ENCODE measurements at places on chromosomes 7 and 10.

DNA sequence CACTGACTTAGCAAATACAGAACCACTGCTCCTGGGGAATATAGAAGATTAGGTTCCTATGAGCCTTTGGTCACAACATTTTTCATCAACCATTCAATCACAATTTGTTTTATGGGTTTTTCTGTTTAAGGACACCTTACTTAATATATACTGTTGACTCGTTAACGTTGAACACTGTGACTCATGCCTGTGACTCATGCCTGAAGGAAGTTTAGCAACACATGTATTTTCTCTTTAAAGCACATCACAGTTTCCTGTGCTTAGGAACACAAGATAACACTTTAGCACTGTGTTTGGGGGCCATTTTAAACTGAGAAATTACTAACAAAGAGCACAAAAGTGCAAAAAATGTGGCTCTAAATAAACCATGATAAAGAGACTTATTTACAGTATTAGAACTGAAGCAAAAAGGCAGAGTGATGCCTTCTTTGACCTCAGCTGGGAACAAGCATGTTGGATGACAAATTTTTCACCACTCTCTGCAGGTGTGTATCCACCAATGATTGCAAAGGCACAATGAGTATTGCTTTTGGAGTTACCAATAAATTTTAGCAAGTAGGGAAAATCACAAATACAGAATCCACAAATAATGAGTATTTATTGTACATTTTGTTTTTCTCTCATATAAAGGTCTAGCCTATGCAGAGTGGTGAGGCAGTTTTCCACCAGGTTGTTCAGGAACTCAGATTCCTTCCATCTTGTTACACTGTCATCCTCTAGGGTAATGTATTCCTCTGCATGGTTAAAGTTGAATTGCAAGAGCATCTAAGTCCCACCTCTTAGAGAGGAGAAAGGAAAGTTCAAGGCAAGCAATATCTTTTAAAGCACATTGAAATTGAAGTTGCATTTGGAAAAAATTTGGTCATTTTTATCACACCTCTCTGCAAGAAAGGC lies 7.3 kb downstream of the FGFBP3 start:
- DNase-seq, result no peak

DNA sequence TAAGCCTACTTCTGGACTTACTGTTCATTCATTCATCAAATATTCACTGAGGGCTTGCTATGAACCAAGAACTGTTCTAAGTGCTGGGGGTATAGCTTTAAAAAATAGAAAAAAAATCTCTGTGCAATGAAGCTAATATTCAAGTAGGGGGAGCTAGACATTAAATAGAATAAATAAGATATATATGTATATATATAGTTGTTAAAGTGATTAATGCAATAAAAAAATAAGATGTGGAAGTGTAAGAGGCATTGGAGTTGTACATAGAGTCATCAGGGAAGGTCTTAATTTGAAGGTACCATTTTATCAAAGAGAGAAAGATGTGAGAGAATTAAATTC lies 181.2 kb upstream of the AGR3 start:
- peak; percentile 0 for DNase-seq

DNA sequence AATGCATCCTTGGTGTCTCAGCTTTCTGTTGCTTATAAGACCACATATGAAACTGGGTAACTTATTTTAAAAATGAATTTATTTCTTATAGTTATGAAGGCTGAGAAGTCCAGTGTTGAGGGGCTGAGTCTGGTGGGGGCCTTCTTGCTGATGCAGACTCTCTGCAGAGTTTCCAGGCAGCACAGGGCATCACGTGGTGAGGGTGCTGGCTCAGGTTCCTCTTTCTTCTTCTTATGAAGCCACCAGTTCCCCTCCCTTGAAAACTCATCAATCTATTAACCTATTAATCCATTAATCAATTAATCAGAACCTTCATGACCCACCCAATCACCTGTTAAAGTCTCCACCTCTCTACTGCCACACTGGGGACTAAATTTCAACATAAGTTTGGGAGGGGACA lies 595.6 kb upstream of the NRP1 start:
- DNase-seq, result no peak

GRCh38 chr7:56537952-56538351 lies 421.7 kb upstream of the NUPR2 start:
- peak; percentile 27 for DNase-seq

GRCh38 chr10:89391907-89392756 lies at the start of gene IFIT1:
Gene IFIT1, plus strand, starts transcription at chr10:89392623. Its CDS starts 90 bp downstream, at chr10:89392713.
- DNase-seq, result no peak

DNA sequence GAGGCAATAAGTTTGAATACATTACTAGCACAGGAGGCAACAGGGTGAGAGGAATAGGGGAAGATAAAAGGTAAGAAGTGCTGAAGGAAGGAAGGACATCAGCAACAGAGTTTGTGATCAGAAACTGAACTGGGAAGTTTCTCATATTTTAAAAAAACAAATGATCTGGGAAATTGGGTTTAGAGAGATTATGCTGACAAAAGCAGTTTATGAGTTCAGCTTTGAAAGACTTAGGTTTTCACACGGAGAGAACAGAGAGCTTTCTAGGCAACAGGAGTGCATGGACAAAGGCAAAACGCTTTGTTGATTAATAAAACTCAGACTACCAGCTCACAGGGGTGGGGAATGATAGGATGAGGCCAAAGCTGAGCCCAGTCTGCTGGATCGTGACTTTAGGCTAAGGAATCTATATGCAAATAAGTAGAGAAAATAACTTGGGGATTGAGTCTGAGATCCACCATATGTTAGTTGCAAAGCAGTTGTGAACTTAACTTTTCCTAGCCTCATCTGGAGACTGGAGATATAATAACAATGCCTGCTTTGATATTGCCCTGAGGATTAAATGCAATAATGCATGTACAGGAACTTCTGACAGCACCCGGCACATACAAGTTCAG lies 4.2 kb downstream of the OSBPL3 start:
- DNase-seq, result no peak

DNA sequence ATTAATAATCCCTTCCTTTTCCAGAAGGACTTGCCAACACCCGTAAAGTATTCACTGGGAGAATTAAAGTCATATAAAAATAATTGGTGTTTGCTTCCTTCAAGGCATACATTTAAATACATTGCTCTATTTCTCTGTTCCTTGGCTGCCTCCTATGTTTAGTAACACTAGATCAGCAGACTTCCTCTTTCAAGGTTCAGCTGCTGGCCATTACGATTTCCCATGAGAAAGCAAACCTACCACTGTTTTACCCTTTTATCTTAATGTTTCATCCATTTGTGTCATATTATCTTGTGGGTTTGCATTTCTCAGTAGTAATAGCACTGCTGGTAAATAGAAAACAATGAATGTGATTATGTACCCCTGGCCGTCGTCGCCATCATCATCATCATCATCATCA lies 313.8 kb upstream of the BMPER start:
- DNase-seq, result no peak

- no peak for DNase-seq
Observed at GRCh38 chr7:138354066-138354465, 106.0 kb upstream of the TRIM24 start.

GRCh38 chr7:105450177-105450861 lies 61.6 kb upstream of the SRPK2 start:
- DNase-seq, result no peak

DNA sequence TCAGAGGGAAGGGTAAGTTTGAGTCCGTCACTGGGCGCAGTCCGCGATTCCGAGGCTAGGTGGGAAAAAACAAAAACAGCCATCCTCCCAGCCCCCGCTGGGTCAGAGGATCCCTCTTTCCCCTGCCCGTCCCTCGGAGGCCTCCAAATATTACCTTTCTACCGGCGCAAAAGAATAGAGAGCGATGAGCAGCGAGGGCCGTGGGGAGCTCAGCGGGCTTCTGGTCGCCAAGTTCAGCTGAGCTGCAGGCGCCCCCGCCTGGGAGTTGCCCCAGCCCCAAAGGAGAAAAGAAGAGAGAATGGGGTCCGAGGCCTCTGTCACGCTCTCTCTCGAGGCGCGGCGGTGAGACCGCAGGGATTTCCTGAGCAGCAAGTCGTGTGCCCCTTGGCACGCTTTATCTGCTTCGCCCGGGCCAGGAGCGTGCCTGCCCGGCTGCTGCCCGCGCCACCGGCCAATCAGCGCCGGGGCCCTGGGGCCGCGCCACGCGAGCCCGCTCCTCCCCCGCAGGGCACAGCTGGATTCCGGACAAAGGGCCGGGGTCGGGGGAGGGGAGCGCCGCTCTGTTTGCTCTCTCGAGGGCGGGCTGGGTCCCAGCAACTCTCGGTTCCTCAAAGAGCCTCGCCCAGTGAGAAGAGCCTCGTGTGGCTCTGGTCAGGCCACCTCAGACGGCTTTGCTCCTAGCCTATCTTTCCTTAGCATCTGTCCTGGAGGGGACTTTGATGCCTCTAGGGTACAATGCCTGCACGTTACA lies at the start of gene NEUROG3:
NEUROG3 (minus strand) TSS at position 367 of the 751 bp plus-strand sequence. CDS start 379 bp downstream, outside the sequence.
- DNase-seq, result no peak

GRCh38 chr10:124086787-124087671 lies 6.4 kb downstream of the CHST15 start:
- no peak for DNase-seq

DNA sequence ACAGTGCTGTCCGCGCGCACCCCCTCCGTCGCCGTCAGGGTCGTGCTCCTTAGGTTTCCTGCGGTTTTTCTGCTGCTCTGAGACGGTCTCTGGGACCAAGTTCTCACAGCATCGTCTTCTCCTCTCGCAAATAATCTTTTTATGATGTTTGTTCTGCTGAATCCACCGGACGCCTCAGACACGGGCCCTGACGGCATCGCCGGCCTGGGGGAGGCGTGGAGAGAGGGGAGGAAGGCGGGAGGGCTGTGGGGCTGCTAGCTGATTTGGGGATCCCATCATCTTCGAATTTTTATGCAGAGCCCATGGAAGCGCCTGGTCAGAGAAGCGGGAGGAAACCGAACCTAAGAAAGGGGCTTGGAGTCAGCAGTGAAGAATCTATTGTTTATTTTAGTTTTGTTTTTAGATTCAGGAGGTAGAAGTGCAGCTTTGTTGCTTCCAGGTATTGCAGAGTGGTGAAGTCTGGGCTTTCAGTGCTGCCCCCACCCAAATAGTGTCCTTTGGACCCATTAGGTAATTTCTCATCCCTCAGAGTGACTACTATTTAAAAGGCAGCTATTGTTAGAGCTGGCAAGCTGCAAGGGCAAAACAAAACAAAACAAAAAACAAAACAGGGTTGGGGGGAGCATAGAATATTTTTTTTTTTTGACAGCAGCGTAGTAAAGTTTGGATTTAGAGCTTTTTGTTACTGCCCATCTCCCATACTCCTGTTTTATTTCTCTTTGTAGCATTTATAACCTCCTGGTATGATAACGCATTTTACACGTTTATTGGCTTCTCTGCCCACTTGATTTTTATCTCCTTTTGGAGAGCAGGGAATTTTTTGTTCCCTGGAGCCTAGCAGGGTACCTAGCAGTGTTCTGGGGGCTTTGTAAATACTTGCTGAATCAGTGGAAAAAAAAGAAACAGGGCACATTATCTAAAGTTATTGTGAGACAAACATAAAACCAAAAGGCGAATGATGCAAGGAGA lies 92.6 kb downstream of the SPAG6 start:
- no peak for DNase-seq

GRCh38 chr10:60479305-60480020 lies 89.8 kb upstream of the ANK3 start:
- DNase-seq, result peak; percentile 1

DNA sequence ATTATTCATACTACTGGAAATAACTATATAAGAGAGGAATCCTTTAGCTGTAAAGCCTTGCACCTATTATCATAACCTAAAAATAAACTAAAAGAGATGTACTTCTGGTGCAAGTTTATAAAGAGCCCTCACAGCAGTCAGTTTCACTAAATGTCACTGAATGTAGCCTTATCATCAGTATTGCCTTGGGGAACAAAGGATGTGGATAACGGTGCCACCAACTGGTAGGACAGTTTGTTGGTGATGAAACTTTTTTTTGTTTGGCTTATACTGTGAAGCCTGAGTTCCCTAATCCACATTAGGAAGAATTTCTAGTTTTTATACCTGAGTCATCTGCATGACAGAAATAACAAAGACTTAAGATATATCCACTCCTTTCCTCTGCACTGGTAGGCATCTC lies 117.9 kb upstream of the COL1A2 start:
- peak; percentile 16 for DNase-seq

DNA sequence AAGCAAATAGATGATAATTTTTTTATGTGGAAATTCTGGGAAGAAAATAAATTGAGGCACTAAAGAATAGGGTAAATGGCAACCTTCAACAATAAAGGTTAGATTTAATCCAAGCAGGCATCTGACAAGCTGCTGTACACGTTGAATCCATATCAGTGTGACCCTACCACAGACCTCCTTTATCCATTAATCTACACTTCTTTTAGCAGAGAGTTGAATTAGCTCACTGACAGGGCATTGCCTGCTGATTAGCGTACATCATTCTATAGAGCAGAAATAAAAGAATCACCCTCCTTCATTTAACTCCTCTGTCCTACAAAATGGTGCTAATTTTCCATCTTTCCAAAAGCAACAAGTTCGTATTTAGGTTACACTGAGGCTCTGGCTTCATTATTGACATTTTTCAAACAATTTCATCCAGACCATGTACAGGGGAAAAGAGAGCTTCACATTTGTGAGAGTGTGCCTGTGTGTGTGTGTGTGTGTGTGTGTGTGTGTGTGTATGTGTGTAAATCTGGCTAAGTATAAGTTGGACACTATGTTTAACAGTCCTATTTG lies 356.0 kb downstream of the TFEC start:
- no peak for DNase-seq

GRCh38 chr7:112665709-112666108 lies 124.5 kb downstream of the TMEM168 start:
- peak; percentile 7 for DNase-seq

- peak; percentile 54 for DNase-seq
Observed at GRCh38 chr10:71888623-71889387, 37.8 kb upstream of the PSAP start.

- no peak for DNase-seq
Observed at GRCh38 chr7:135993950-135994349, 16.8 kb upstream of the MTPN start.

- no peak for DNase-seq
Observed at GRCh38 chr10:80647173-80647833, 109.6 kb downstream of the SH2D4B start.

DNA sequence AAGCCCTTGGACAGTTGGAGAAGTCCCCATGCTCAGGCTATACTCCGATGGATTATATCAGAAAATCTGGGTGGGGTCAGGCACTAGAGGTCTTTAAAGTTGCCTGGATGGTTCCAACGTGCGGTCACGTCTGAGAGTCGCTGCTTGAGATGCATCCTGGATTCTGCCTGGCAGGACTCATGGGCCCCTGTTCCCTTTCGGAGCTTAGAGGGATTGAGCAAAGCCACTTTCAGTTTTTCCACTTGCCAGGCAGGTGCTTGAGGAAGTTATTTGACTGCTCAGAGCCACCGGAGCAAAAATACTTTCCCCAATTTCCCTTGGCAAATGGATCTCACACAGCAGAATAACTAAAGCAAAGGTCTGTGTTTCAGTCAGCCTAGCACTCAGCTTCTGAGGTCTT lies 129.1 kb downstream of the GALNT17 start:
- no peak for DNase-seq

DNA sequence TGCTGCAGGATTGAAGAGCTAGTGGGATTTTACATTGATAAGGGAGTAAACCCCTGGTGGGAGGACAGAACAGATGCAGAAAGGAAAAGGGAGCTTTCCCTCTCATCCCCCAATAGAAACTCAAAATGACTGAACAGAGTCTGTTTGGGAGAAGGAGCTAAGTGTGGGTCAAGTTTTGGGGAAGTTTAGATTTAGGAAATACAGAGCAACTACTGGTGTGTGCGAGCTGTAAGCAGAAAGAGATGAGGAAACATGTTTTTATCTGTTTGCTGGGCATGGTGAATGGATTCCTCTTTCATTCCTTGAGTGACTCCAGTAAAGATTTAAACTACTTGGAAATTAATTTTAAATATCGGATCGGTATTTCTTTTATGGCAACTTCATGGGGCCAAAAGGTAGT lies 132.7 kb downstream of the AOAH start:
- no peak for DNase-seq

GRCh38 chr10:108736111-108736510 lies 1187.2 kb downstream of the XPNPEP1 start:
- DNase-seq, result no peak

Measured in NCI-H524 (cell line).